M059J (cell line): ENCODE measurements at places on chromosomes 1 and 21.
A peak's percentile ranks its signal among the peaks of the same experiment; 100 is the strongest.

DNA sequence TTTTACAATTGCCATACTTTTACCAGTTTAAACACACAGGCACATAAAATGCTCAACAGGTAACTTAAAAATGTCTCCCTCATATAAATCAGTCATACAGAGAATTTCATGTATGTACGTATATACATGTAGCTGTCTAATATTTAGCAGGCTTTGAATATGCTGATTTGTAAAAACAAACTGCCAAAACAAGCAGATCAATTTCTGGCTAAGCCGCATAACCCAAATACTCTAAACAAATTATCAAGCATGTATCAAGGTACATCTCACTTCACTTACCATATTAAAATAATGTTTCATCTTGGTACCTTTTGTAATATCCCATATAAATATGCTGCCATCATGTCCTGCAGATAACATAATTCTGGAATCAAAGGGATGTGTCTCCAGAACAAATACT lies 43.8 kb downstream of the BRWD1 start:
- no peak for DNase-seq

DNA sequence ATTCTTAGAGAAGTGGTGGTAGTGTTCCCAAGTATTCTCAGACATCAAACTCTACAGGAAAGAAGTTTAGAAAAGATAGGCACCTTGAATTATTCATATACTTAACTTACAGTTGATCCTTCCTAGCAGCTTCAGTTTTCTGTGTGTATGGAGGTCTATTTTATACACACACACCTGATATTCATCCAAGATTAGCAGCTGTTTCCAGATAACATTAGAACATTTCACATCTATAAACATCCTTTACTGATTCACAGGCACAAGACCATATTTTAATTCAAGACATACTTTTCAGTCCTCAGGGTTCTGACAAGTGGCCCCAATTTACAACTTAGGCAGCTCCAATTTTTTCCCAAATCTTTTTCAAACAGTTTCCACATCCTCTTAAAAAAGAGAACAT lies 287.8 kb upstream of the USP25 start:
- DNase-seq = no peak

- DNase-seq = peak; percentile 32
Measured at GRCh38 chr1:45840704-45841103, 37.3 kb downstream of the MAST2 start.

GRCh38 chr1:187873126-187873525 lies 1044.4 kb downstream of the PLA2G4A start:
- DNase-seq = no peak

DNA sequence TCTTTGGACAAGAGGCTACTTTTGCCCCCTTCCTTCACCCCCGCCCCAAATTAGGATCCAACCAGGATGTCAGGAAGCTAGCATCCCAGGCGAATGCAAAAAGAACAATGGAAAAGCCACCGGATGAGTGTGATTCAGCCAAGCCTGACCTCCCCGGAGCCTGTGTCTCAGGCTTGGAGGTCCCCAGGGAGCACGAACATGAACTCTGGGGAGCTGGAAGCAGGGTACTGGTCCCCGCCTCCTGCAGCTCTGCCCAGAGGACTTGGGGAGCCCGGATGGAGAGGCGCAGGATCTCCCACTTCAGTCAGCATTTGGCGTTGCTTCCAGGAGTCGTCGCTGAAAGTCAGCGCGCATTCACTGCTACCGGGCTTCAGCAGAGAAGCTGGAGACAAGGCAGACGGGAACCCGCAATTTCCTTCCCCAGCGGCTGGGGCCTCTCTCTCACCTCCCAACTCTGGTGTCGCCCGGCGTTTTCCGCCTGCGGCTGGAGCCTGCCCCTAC lies 1.8 kb upstream of the TBX15 start:
- no peak for DNase-seq

DNA sequence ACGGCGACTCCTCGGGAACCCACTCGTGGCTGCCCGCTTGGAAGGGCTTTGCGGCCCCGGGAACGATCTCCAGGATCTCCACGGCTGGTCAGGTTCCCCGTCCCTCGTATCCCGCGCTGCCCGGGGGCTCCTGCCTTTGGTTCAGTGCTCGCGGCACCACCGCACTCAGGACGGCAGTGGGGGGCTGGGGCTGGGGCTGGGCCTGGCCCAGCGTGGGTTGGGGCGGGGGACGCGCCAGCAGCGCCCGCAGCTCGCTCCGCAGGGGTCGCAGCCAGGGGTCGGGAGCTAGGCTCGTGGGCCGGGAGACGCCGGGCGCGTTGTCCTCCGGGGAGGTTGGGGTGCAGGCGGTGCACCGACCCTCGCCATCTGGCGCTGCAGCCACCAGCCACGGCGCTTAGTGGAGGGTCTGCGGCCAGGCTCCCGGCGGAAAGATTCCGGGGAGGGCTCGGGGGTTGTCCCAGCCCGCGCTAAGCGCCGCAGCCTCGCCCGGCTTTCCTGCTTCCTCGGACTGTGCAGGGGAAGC lies 8.9 kb downstream of the SIM2 start:
- DNase-seq = no peak

DNA sequence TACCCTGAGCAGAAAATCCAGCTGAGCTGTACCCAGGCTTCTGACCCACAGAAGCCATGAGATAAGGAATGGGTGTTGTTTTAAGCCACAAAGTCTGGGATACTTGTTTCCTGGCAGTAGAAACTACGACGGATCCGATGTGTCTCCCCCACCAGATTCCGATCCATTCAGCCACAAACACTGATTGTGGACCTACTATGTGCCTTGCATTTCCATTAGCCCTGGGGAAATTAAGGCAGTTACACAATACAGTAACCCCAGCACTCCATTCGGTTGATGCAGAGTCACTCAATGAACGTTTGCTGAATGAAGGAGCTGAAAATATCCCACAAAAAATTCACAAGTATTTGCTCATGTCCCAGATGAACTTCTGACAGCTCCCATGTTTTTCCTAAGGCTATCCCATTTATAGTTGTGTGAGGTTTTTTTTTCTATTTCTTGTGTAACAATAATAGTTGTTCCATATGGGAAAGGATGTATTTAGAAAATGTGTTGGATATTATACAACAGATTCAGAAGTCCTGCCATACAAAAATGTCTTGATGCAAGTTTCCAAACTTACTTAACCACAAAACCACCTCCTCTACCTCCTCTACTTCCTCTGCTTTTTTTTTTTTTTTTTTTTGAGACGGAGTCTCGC lies 29.6 kb upstream of the KAZN start:
- no peak for DNase-seq

DNA sequence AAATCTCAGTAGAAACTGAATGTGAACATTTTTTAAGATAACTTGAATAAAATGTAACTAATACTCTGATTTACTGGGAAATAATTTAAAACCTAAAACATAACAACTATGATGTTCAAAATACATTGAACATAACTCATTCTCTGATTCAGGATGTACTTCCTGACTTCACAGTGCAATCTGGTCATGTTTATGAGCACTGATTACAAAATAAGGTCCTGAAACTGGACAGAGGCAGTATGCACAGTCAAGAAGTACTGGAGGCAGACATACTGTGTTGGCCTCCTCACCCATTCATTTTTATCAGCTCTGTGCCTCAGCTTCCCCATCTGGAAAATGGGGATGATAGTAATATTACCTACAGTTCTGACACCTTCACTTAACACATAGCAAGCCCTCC lies 651.3 kb downstream of the PTPRC start:
- DNase-seq = peak; percentile 21

- DNase-seq = no peak
Measured at GRCh38 chr1:245877976-245878375, 629.1 kb downstream of the SMYD3 start.

- no peak for DNase-seq
Measured at GRCh38 chr1:167670563-167670962, 40.5 kb downstream of the RCSD1 start.

- peak; percentile 75 for DNase-seq
Measured at GRCh38 chr1:167294528-167294927, 73.8 kb downstream of the POU2F1 start.

- peak; percentile 52 for DNase-seq
Measured at GRCh38 chr1:119554183-119554582, 47.2 kb downstream of the HSD3B1 start.

GRCh38 chr1:152770411-152770810 lies 4.5 kb upstream of the LCE1F start:
- DNase-seq = no peak

GRCh38 chr21:28224191-28224726 lies 768.4 kb downstream of the LTN1 start:
- DNase-seq = no peak
